ENCODE measurements at places on chromosomes 6 and 20.

DNA sequence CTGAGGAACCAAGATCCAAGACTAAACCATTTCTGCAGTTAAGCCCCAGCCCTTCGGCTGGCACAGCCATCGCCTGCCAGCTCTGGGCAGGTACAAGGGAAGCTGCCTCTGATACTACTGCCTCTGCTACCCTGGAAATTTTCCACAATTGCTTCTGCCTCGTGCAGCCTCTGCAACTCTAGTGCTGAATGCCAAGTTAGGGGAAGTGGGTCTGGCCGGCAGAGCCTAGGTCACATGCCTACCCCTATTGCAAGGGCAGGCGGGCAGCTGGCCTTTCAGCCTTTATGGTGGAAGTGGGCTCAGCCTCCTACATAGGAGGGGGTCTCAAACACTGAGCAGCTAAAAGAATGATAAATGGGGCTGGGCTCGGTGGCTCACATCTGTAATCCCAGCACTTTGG is 44.5 kb upstream of the TULP1 start:
- DNase-seq = peak; percentile 37

- DNase-seq = no peak
These were observed 280.3 kb upstream of the JARID2 start for GRCh38 chr6:14965424-14966075.

- DNase-seq = no peak
These were observed 1055.1 kb upstream of the GJE1 start for GRCh38 chr6:141077355-141078333.

DNA sequence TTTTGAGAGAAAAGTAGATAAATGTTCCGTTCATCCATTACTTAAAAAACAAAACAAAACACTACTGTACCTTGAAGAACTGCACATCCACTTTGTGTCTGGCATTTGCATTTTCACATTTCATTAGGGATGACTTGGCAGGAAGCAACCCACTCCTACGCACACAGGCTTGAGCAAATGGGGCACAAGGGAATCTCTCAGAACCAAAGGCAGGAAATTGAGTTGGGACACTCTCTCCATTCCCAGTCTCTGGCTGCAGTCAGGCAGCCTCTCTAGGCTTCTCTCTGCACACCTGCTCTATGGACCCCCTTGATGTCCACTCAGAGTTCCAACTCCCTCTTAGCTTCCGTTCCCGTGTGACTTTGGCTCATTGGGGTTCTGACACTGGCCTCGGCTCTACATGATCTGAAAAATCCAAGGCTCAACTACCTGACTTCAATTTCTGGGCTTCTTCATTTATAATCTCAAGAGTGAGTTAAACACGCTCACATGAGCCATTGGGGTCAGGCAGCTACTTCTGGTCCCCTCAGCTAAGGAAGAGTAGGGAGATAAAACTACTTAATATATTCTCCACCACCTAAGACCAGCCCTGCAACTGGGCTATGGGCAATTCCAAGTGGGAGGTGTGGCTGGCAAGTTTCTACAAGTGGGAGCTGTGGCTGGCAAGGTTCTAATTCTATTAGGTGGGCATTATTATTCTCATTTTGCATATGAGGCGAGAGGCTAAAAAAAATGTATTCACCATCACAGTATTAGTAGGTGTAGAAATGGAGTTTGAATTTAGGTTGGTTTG is 251.9 kb downstream of the SOD2 start:
- DNase-seq = no peak

DNA sequence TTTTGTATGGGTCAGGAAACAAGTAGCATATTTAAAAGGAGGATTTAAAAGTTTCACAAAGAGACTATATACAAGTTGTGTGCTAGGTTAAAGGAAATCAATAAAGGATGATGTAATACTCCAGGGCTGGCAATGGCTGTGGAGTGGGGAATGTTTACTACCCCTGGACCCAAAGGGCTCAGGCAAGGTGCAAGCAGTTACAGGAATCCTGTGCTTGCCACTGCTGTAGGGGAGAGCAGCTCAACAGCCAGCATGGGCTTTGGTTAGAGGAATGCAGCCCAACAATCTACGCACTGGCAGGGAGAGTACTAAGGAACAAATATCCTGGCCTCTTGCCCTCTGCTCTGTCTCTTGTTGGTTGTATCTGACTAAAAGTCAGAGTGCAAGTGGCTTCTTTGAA is 1642.2 kb downstream of the KHDRBS2 start:
- DNase-seq = no peak

DNA sequence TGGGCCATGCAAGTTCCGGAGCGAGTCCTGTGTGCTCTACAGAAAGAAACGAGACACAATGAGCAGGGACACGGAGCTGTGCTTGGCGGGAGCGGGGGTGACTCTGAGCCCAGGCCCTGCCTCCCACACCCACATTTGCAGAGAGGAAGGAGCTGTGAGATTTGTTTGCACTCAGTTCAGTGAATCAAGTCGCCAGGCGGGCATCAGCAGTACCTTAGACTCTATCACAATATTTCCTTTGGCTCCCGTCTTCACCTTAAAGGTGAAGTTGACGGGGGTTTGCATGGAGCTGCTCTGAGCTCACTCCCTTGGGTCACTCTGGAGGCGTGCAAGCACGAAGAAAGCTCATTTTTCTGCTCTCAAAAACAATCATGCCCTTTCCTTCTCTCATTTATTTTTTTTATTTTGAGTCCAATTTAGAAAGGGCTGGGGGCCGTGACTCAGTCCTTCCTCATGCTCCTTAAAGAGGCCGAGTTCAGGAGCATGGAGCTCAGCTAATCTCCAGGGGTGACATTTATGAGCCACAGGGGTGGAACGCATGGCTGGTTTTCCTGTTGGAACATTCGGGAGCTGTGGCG is 188.2 kb downstream of the NFATC2 start:
- no peak for DNase-seq

DNA sequence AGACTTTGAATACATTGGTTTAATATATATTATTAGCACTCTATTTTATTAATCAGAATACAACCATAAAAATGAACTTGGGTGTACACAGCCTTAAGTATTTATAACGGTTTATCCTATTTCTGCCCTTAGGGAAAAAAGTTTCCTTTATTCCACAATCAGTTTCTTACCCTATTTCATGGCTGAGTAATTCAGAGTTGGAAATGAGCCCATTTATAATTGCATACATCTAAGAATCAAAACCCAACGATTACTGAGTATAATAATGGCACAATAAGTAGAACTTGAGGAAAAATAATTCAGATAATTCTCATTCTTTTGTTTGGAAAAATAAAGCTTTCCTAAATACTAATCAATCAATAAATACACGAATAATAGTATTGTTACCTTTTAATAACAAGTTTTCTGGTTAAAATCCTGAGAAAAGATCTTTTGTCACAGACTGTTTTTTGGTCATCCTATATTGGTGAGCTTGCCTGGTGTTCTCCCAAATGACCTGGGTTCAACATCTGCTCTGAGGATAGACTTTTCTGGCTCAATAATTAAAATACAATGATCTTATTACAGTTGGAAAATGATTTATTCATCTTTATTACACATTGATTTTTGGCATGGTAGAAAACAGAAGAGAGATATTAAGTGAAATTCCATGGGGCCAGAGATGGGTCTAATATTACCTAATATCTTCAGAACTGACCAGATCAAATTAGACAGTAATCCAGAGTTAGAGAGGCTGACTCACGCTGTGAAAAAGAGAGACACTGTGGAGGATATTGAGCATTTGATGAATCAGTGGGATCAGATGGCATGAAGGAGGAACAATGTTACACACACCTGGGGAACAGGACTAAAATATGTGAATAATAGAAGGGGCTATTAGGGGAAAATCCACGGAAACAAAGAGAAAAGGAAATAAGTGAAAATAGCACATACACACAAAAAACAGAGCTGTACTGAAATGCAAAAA is 162.1 kb upstream of the TBX18 start:
- no peak for DNase-seq

GRCh38 chr20:58374906-58375758 is 13.9 kb upstream of the VAPB start:
- DNase-seq = peak; percentile 52

DNA sequence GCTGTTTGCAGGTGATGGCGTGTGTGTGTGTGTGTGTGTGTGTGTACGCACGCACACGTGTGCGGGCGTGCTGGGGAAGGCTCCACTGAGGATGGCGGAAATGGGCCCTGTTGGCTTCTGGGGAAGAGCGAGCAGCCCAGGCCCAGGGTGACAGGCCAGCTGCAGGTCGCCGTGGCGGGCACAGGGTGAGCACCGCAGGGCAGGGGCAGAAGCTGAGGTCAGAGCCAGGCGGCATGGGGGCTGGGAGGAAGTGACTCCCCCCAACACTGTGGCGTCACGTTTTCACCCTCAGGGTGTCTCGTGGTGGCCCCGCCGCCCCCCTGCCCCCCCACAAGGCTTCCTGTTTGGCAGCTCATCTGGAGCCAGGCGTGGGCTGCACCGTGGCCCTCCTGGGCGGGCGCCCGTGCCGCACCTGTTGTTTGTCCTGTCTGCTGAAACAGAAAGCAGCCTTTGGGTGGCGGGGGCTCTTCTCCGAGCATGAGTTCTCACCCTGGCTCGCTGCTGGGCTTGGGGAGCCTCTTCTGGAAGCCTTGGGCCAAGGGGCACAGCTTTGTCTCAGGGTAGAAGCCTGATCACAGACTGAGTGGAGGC is 7.1 kb downstream of the RBM38 start:
- no peak for DNase-seq

DNA sequence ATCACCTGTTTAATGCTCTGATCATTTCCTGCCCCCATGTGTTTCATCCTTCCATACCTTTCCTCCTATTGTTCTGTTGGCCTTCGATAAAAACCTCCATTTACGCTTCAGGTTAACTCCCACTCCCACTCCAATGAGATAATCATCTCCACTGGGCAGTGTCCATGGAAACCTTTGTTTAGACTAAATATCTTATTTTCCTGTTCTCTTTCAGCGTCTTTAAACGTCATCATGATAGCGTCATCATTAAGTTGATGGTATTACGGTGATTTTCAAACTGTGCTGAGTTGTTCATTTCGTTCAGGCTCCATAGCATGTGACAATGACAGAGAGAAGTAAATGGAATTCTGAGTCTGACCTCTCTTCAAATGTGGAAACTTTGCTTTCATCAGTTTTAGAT is 970.5 kb upstream of the SLC35B3 start:
- DNase-seq = no peak

- DNase-seq = no peak
These were observed 240.5 kb downstream of the FARS2 start for GRCh38 chr6:5501837-5502236.

GRCh38 chr6:170160628-170161611 is 130.0 kb downstream of the DLL1 start:
- no peak for DNase-seq

- no peak for DNase-seq
These were observed 184.2 kb upstream of the MAN1A1 start for GRCh38 chr6:119533603-119534279.

- DNase-seq = no peak
These were observed 136.3 kb downstream of the TFAP2C start for GRCh38 chr20:56765172-56766073.

GRCh38 chr6:127297502-127298070 is 30.9 kb downstream of the RNF146 start:
- no peak for DNase-seq

DNA sequence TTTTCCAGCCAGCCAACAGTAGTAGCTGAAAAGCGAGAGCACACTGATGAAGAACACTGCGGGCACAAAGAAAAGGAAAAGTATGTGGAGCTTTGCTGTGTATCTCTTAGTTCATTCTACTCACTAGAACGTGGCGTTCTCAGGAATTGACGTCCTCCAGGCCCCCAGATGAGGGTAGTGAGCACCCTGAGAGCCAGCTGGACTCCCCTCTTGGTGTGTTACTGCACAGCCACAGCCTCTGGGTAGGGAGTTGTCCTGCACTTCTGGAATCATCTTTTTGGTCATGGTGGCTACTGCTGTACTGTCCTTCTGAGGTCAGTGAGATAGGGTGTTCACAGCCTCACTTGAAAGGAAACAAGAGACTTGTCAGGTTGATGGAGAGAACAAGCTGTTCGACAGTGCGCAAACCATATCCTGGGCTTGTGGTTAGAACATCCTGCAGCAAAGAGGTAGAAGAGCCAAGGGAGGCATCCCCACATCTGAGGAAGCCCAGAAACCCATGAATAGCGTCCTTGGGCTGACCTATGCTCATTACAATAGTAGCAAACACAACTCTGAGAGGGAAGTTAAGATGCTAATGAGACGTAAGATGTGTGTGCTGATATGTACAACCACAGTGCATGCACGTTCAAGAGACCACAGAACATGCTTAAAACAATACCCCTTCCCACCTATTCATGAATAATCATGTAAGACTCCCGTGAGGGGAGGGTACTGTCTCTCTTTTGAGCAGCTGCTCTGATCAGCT is 14.6 kb upstream of the HLA-F start:
- DNase-seq = no peak

DNA sequence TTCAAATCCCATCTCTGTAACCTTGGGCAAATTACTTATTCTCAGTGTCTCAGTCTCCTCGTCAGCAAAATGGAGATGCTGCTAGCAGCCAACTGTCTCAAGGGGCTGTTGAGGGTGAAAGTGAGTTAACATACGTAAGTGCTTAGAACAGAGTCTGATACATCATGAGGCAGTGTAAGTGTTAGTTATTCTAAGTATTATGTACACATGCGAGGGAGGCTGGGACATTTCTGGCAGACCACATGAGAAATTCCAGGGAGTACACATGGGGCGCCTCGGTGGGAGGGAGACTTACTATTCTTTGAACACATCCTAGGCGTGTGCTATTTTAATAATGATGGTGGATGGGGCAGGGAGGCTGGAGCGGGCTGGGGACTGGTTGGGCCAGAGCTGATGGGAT is 99.1 kb downstream of the DLGAP4 start:
- no peak for DNase-seq

DNA sequence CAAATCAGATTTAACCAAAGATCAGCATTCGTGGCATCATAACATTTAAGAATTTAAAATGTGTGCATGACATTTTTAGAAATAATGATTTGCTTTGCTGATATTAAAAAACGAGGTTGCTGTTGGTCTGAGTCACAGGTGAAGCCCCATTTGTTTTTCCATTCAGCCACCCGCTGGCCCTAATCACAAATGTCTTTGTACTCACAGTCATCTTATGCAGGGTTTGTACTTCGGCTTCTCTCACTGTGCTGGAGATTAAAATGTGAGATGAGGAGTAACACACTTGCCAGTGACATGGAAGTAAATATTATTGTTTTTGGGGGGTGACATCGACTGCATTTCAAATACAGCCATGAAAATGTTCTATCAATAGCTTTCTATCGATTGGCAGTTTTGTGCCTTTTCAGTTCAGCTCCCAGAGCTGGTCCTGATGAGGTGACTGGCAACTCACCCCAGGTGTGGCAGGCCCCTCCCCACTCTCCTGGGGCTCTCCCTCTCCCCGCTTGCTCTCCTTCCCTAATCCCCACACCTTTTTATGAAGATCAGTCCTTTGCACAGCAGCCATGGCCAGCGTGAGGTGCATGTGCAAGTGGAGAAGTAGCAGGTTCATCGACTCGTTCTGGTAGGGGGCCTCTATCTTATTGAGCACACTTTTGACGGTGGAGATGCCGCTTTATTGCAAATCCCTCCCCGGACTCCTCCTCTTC is 58.8 kb upstream of the FUCA2 start:
- no peak for DNase-seq

GRCh38 chr6:128275030-128275429 is 245.4 kb downstream of the PTPRK start:
- no peak for DNase-seq

Data from adrenal gland (tissue), 19 donors.